ENCODE measurements at places on chromosomes 2 and 18.

- no peak for DNase-seq
These were observed 279.2 kb downstream of the PTPRM start for GRCh38 chr18:7846335-7846734.

DNA sequence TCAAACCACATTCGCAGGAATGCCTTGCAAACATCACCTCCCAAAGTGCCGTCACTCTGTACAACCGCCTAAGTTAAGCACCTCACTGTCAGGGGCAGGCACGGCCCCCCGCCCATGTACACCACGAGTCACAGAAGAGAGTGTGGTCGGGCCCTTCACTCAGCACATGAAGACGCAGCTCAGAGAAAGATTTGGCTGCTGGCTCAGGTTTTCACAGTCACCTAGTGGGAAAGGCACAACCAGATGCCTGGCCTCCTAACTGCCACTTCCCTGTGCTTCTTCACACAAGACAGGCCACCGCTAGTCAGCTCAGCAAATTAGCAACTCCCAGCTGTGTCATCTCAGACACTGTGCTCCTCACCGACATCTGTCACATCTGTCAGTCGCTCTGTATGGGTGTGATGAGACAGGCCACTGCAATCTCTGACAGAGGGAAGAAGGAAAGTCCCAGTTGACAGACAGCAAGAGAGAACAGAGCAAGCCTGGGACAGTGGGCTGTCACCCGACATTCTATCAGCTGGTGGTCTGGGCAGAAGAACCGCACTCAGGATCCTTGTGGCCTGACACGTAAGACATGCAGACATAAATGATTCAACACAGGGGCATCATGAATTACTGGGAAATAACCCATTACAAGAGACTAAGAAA, 60.8 kb downstream of the CRACDL start:
- no peak for DNase-seq

DNA sequence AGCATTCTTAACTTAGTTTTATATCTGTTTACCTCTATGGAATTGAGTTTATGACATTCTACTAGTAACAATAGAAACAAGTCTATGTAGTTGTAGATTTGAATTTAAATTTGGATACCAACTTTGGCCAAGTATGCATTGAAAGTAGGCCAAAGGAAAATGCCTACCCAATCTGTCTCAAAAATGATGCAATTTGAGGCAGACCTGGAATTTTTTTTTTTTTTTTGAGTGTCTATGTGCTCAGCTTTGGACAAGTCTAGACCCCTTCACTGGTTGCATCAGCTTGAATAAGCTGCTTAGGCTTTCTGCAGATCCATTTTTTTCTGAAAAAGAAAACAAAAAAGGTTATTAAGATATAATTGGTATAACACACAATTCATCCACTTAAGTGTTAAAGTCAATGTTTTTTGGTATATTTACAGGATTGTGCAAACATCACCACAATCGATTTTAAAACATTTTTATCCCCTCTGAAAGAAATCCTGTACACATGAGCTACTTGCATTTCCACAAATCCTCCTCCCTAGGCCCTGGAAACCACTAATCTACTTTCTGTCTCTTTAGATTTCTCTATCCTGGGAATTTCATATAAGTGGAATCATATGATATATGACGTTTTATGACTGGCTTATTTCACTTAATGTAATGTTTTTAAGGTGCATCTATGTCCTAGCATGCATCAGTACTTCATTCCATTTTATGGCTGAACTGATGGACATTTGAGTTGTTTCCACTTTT, 185.1 kb upstream of the CCDC68 start:
- no peak for DNase-seq

GRCh38 chr2:43274055-43274454, 47.6 kb upstream of the ZFP36L2 start:
- no peak for DNase-seq

- no peak for DNase-seq
These were observed 1.5 kb downstream of the IL36B start for GRCh38 chr2:113050921-113051895.

GRCh38 chr2:36058953-36059352, 296.6 kb upstream of the CRIM1 start:
- DNase-seq, result no peak

DNA sequence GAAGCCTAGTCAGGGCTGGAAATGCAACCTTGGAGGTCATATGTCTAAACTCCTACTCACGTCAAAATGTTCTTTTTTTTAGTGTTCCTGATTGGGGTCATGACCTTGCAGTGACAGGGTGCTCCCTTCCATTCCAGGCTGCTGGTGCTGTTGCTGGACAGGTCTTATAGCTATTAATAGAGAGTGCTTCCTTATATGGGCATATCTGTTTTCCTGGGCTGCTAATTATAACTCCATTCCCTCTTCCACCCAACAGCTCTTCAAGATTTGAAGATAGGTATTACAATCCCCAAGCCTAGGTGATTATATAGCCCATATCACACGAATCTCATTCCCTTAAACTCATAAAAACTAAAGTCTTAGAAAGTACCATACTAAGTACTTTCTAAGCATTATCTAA, 12.6 kb downstream of the HOXD3 start:
- DNase-seq, result no peak

DNA sequence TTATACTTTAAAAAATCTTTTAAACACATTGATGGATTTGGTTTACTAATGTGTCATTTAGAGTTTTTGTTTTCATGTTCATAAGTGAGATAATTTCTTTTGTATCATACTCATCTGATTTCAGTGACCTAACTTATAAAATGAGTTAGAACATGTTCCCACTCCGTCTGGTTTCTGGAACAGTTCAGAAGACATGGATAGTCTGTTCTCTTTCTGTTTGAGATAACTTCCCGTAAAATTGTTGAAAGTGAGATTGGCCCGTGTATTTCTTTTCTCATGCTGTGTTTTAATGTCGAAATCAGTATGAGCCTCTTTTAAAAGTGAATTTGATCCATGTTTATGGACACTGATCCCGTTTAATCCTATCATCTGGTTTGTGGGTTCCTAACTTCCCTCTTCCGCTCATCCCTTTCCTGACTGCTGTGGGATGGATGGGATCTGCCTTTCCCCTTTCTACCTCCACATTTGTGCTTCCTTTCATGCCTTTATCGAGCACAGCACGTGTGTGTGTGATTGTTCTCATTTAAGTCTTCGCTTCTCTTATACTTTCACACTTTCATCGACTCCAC, 78.9 kb downstream of the COPS8 start:
- DNase-seq, result no peak

GRCh38 chr18:68779169-68779568, 18.7 kb upstream of the CCDC102B start:
- no peak for DNase-seq

DNA sequence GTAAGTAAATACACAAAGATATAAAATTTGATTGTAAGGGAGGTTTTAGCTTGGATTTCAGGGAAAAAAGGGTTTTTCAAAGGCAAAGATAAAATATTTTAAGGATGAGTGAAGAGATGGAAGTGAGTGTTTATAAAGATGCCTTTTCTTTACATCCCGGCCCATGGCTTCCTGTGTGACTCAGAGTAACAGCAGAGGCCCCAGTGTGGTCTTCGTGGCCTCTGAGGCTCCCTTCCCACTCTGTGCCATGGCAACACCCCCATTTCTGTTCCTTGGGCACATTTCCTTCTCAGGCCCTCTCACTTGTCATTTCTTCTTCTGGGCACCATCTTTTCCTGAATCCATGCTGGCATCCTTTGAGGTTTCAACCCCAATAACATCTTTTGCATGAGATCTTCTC, 92.6 kb upstream of the TMEM18 start:
- DNase-seq, result no peak

- no peak for DNase-seq
These were observed 4.5 kb downstream of the ITM2C start for GRCh38 chr2:230868947-230869913.

All from NCI-H1092 treated with DMSO at 0.1 percent for 48 hours (cell line).